ENCODE measurements at places on chromosomes 3 and 15.

DNA sequence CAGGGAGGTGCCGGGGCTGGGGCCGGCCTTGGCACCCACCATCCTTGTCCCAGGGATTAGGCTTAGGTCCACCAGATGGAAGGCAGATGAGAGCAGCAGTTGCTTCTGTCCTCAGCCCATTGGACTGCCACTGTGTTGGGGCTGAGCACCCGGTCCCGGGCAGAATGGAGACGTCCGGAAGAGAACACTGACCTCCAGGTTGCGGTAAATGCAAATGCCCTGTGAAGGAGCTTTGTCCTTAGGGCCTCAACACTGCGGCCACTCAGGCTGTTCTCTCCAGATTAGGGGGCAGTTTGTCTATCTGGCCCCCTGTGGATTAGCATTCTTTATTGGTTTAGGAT lies at the start of gene SERINC4:
SERINC4 (minus strand) TSS at position 276 of the 341 bp plus-strand sequence; CDS start at position 42, 234 bp downstream.
- no peak for DNase-seq

GRCh38 chr15:69880571-69881301 lies 217.0 kb downstream of the TLE3 start:
- DNase-seq: no peak

DNA sequence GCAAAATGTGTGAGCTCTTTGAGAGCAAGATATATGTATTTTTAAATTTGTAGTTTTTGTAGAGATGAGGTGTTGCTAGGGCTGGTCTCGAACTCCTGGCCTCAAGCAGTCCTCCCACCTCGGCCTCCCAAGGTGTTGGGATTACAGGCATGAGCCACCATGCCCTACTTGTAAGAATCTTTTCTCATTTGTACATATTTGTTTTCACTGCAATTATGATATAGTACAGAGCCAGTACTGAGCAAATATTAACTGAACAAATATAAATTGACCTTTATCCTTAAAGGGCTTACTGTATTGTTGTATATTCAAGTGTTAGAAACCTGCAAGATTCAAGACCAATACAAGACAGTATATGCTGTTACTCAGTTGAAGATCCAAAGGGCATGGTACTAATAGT lies 53.4 kb downstream of the GTF2E1 start:
- DNase-seq: no peak

DNA sequence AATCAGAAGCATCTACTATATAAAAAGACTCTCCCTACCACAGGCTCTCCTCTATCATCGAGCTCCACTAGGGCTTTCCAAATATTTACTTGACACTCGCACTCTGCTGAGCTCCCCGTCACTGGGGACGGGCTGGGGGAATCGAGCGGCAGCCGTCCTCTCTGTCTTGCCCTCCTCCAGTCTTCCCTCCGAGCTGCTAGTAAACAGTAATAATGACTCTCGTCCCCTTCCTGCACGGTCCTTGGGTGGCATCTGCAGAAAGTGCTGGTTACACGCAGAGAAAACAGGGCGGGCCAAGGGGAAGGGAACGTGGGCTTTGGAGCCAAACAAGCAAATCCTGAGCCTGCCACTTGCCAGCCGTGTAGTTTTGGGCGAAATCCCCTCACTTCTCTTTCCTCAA lies 96.6 kb downstream of the LRIG1 start:
- DNase-seq: no peak

DNA sequence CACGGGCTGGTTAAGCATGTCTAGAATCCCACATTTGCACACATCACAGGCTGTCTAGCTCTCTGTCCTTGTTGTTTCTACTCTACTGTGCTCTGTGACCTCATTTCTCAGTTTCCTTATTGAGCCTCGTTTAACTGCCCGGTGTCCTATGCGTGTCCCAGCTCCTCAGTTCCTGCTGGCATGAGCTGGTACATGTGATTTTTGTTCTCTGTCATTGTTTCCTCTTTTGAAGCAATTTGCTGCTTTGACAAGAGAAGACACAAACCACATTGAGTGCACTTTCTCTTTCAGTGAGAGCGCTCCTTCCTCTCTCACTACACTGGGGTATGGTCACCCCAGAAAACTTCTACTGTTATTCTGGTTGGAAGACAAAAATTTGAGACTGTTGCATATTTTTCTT lies 563.5 kb downstream of the PDCD6IP start:
- no peak for DNase-seq

DNA sequence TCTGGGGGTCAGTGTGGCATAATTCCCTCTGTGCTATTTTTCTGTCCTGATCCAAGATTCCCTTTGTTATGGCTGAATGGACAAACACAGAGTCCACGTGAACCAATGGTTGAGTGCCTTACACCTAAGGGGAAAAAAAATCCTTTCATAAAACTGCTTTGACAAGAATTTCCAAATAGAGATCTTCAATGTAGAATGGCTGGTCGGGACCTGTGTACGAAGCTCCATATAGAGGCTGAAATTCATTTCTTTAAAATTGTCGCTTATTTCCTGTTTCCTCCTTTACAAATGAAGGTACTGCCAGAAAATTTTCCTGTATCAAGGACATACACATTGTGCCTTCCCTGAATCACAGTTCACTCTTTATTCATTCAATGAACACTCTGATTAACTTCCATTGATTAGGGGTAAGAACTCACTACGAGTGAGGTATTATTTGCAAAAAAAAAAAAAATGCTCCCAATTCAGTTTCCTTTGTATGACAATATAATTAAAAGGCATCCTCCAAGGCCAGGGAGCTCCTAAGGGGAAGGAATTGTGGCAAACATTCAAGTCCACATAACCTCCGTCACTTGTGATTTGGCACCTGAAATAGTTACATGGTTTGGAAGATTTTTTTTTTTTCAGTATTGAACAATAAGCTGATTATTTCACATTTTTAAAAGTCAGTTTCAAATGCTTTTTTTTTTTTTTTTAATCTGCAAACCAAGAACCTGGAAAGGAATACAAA lies 293.8 kb downstream of the MEX3B start:
- DNase-seq: no peak

- DNase-seq: no peak
These were observed 637.2 kb downstream of the NTRK3 start for GRCh38 chr15:87619161-87619960.

Measured in stimulated activated CD8-positive, alpha-beta memory T cell treated with anti-CD3 and anti-CD28 coated beads, Interleukin-7, amount 100 ng/mL, for 1 hour (primary cell).